ENCODE measurements at places on chromosomes 5 and 9.

DNA sequence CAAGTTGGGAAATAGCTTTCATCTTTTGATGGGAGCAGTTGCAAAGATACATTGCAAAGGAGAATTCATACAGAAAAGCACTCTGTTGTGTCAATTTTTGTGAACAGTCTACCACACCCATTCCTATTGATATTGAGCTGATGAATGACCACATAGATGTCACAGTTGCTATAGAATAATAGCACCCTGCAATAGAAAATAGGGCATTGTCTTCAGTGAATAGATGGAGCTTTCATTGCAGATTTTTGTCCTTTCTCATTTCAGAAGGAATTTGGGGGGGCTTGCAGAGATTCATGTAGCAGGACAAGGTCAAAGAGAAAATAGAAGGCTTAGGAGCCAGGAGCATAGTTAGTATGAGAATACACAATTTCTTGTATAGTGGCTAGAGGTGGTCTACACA is 237.9 kb downstream of the TMEM38B start:
- DNase-seq = no peak

DNA sequence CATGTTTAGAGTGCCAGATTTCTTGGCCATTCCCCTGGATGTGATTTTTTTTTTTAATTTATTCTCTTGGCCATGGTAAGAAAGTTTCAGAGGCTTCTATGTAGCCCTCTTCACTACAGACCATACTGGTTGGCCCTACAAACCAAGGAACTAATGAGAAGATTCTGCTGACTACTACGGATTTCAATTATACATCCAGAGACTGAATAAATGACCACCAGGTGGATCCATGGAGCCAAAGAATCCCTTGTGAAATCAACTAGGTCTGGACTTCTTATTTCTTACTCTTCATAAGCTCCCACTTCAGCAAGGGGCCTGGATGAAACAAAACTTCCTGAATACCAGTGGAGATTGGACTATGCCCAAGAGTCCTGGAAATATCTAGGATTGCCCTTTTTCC is 27.6 kb downstream of the ZNF622 start:
- DNase-seq = peak; percentile 23

GRCh38 chr9:131169563-131170240 is 44.3 kb downstream of the NUP214 start:
- no peak for DNase-seq

- no peak for DNase-seq
Measured at GRCh38 chr5:148910686-148911361, 84.4 kb downstream of the ADRB2 start.

- DNase-seq = no peak
Measured at GRCh38 chr5:155316070-155316714, 302.6 kb downstream of the KIF4B start.

- no peak for DNase-seq
Measured at GRCh38 chr5:133222040-133222439, 170.2 kb downstream of the HSPA4 start.

GRCh38 chr5:19322716-19323485 is 665.1 kb downstream of the CDH18 start:
- DNase-seq = peak; percentile 80

GRCh38 chr5:167905919-167906853 is 385.3 kb upstream of the WWC1 start:
- no peak for DNase-seq

- no peak for DNase-seq
Measured at GRCh38 chr5:14179446-14179845, 36.3 kb downstream of the TRIO start.

DNA sequence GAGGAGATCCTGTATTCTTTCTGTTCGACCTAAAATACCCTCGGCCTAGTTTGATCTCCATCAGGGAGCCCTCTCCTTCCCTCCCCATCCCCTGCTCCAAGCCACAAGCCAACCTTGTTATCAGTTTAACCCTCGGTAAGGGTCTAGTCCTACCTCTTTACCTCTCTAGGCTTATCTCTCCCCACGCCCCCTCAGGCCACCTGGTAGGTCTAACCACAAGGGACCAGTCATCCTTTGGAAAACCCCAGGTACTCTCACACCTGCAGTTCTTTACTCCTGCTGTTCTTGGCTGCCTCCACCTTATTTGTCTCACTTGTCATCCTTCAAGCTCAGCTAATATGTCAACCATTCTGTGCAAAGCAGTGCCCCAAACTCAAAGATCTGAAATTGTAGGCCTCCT is 78.7 kb downstream of the RAD23B start:
- DNase-seq = no peak

DNA sequence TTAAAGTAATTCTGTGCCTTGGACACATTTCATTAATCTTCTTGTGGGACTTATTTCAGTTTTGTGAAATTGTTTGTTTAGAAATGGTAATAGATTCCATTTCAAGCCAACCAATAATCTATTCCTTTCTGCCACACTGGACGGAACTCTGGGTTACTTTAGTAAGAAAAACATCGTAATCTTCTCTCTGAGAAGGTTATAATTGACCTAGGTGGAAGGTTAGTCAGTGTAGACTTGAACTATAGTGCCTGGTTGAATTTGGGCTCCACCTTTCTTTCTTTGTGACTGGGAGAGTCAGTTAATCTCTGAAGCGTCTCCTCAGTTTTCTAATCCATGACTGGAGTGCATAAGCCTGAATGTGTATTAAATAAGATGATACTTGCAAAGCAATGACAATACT is 89.7 kb upstream of the PRLR start:
- DNase-seq = no peak

DNA sequence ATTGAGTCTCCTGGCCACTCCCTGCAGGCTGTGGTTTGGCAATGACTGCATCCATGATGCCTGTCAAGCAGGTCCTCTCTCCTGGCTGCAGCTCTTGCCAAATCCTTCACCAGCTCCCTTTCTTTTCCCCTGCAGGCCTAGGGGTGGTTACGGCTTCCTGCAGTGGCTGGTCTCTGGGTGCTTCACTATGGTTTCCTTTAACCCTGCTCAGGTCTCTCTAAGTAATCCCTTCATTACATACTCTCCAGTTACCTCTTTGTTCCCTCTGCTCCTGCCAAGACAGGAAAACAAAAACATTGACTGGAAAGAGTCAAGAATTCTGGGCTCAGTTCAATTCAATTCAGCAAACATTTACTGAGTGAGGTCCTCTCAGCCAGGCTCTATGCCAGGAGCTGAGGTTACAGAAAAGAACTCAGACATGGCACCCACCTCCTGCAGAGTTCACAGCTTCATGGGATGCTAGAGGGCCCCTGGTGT is 19.8 kb upstream of the PTPN3 start:
- DNase-seq = peak; percentile 87

Measured in T47D (cell line).